Stimulated activated CD8-positive, alpha-beta memory T cell treated with anti-CD3 and anti-CD28 coated beads, Interleukin-12 subunit alpha, Interleukin-12 subunit beta, amount 100 ng/mL, for 1 hour (primary cell): ENCODE measurements at places on chromosomes 1 and 21.

GRCh38 chr1:208691012-208691411, 446.8 kb upstream of the PLXNA2 start:
- DNase-seq = no peak

GRCh38 chr1:15918962-15919715, 56.8 kb downstream of the ZBTB17 start:
- DNase-seq = peak; percentile 36

DNA sequence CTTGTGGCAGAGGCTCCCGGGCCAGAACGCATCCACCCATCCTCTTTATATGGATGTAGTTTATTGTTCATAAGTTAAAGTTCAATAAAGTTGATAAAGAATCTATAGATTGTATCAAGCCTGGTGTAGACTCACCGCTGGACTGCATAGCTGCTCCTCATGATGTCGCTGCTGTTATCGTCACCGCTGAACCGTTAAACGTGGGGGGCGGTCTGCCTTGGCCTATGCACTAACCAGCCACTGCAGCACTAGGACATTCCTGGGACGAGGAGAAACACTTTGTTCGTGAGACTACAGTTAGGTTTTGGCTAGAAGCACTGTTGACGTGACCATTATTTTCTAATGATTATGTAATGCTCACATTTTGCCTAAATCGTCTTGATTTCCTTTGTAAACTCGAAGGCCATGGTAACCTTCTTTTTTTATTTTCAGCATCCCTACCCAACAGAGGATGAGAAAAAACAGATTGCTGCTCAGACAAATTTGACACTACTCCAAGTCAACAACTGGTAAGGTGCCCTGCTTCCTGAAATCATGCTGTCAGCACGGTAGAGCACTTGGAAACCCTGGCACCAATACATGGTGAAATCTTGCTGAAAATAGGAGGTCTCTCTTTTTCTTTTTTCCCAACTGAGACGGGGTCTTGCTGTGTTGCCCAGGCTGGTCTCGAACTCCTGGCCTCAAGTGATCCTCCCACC, 50.2 kb downstream of the PKNOX1 start:
- DNase-seq = no peak

GRCh38 chr1:236589531-236589930, 14.8 kb downstream of the HEATR1 start:
- DNase-seq = no peak

GRCh38 chr1:18681423-18681835, 50.8 kb downstream of the PAX7 start:
- DNase-seq = no peak

GRCh38 chr1:197083474-197083873, 16.4 kb upstream of the F13B start:
- no peak for DNase-seq

- no peak for DNase-seq
These were observed 886 bp downstream of the ZMYM4 start for GRCh38 chr1:35269201-35269988.

GRCh38 chr21:44325386-44326271, 13.6 kb downstream of the CFAP410 start:
- no peak for DNase-seq

GRCh38 chr21:45618287-45618686, 25.2 kb upstream of the PCBP3 start:
- DNase-seq = no peak

DNA sequence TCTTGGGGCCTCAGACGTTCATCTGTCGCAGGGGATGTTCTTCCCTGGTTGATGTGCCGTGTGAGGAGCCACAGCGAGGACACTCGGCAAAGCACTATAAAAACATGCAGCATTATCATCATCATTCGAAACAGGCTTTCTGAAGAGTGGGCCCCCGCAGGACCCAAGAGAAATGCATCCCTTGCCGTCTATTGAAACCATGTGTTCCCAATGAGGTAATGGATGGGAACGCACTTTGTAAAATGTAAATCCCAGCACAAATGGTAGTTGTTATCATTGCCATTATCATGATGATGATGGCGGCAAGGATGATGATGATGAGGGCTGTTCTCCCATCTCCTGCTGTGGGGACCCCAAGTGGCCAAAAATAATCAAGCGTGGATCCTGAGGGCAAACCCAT, 76.8 kb downstream of the GLIS1 start:
- no peak for DNase-seq

- DNase-seq = no peak
These were observed 243 bp downstream of the C1orf21 start for GRCh38 chr1:184387069-184387475.

DNA sequence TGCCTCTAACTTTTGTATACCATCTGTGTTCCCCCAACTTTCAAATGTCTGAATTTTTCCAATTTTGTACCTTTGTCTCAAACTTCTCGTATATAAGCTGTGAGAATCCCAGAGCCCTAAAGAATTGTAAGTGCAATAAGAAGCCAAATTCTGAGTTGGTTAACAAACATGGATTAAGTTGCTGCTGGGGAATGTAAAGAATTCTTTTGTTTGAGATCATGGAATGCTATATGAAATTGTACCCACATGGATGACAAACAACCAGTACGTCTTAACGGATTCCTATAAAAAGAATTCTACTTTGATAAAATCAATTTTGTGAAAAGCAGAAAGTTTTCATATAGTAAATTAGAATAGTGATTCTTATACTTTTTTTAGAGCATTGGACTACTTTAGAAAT, 72.4 kb upstream of the CYP2J2 start:
- no peak for DNase-seq

DNA sequence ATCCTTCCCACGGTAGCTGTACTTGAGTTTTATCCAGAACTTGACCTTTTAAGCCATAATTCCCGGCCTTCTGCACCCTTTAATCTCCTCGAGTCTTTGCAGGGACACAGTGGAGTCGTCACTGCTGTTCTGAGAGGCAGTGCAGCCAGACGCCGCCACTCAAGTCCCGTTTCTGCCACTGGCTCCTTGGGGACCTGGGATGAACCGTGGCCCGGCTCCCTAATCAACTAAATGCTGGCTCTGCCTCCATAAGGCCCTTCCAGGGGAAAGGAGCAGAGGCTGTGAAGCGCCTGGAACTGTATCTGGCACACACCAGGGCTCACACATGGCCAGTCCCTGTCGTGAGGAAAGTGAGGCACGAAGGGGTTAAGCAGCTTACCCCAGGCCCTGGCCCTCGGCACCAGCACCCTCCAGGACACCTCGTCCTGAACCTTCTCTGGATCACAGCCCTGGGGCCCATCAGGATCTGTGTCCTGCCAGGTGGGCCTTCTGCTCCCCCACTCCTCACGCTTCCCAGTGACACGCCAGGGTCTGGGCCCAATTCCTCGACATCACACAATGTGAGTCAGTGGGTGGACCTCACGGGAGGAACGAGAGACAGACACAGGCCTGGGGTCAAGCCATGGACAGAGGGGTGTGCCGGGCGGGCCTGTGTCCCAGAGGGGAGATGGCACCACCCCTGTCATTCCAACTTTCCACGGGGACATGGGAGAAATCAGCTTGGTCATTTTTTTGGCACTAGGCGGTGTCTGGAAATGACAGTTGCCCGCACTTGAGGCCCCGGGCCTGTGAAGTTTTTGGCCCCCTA, 23.5 kb upstream of the C1orf174 start:
- DNase-seq = no peak

- no peak for DNase-seq
These were observed 56.8 kb downstream of the DESI2 start for GRCh38 chr1:244709476-244710368.
